ENCODE measurements at places on chromosomes 6 and 20.

DNA sequence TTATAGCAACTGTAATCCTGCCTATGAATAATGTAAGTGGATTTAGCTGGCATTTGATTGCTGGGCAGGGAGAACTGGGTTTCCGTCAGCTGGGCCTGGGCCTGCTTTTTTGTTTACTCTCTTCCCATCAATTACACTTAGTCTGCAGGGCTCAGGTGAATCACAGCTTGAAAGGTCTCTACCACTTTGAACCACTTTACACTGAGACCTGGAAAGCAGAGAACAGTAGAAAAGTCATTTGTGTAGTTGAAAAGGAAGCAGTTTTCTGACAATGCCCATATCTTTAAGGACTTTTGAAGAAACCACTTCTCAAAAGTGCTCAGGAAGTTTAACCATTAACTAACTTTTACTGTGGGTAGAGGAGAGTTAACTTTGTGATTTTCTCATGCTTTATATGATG, 315.4 kb upstream of the SASH1 start:
- no peak for DNase-seq

DNA sequence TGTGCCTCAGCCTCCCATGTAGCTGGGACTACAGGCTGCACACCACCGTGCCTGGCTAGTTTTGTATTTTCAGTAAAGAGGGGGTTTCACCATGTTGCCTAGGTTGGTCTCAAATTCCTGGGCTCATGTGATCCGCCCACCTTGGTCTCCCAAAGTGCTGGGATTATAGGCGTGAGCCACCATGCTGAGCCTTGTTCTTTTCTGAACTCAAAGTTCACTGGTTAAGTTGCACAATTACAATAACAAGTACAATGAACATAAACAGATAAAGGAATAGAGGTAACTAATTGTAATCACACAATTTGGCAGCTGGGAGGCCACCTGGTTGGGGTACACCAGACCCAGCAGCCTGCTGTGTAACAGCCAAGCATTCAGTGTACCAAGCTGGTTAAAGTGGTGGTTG, 6.7 kb downstream of the NUDT3 start:
- DNase-seq = no peak

DNA sequence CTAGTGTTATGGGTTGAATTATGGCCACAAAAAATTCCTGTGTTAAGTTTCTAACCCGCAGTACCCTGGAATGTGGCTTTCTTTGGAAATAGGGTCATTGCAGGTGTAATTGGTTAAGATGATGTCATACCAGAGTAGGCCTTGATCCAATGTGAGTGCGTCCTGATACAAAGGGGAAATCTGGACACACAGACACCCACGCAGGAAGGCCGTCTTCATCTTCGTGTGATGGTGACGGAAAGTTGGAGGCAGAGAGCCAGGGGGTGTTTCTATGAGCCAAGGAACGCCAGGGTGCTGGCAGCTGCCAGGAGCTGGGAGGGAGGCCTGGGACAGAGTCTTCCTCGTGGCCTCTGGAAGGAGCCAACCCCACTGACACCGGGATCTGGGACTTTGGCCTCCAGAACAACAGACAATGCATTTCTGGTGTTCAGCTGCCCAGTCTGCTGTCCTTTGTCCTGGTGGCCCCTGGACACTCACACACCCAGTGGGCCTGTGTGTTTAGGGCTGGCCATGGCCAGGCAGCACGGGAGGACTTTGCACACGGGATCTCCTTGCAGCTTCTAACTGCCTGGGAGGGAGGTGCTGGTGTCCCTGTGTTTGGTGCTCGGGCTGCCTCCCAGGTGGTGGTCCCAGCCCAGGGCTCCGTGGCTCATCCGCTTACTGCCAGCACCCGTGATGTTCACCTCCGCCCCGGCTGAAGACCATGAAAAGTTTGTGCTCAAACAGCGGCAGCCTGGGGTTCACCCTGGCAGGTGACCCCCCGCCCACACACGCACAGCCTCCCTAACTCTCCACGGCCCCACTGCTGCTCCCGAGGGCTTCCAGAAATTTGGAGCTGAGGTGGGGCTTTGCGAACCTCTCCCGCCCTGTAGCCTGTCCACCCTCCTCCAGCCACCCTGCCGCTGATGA, 53.4 kb upstream of the GATA5 start:
- no peak for DNase-seq

DNA sequence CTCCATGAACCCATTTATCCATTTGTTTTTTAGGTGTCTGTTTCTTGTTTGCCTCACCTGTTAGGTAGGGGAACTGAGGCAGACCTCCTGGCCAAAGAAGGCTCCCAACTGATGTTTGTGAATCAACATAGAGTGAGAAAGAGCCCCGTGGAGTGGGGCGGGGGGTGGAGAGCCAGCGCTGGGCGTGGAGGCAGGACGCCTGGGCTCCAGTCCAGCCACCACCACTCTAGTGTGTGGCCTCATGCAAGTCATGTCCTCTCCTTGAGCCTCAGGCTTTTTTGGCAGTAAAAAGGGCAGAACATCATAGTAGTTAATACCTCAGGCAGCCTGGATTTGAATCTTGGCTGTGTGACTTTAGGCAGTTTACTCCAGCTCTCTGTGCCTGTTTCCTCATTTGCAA, 42.2 kb upstream of the SCRT2 start:
- no peak for DNase-seq

DNA sequence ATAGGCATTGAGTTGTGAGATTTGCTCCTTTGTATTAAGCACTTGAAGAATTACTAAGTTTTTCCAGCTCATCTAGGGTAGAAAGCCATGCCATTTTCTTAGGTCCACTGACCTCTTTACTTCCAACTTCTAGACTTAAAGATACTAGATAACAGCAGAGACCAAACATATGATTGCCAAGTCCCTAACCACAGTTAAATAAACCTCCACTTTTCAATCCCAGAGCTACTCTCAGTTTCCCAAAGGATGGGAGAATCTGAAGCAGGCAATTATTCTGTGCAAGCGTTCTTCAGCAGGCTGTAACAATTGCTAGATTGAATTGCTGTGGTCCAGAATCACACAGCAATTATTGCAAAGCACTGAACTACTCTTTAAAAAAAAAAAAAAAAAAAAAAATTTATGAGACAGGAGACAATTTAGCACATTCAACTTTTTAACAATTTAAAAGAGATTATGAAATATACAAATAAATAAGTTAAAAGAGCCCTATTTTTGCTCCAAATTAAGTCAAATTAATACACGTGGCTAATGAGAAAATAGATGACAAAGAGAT, 104.0 kb upstream of the PRSS16 start:
- DNase-seq = no peak

DNA sequence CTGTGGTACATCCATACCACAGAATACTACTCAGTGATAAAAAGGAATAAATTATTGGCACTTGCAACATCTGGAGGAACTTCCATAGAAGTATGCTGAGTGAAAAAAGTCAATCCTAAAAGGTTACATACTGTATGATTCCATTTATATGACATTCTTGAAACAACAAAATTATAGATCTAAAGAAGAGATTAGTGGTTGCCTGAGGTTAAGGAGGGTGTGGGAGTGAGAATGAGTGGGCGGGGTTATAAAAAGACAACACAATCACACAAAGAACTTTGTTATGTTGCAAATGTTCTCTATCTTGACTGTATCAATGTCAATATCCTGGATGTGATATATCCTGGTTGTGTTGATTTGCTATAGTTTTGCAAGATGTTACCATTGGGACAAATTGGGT, 21.2 kb downstream of the SNRPB start:
- no peak for DNase-seq

GRCh38 chr6:115750292-115750691, 310.4 kb downstream of the FRK start:
- no peak for DNase-seq

DNA sequence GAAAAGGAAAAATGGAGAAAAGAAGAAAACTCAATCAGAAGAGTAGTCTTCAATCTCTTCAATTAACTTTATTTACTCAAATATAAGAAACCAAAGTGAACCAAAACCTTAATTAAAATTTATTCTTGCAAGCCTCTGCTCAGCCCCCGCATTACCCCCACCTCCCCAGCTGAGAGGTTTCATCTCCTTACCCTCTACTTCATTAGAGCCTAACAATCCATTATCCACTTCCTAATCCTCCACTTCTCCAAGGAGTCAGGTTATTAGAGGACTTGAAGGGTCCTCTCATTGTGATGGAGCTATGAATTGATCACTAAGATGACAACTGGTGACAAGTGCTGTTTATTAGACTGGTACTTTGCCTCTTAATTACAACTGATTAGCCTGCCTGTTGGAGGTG, 956.5 kb downstream of the TFAP2A start:
- DNase-seq = no peak

- DNase-seq = no peak
These were observed 48.4 kb upstream of the EZR start for GRCh38 chr6:158867381-158868121.

GRCh38 chr6:127952831-127953230, 52.0 kb upstream of the THEMIS start:
- no peak for DNase-seq

DNA sequence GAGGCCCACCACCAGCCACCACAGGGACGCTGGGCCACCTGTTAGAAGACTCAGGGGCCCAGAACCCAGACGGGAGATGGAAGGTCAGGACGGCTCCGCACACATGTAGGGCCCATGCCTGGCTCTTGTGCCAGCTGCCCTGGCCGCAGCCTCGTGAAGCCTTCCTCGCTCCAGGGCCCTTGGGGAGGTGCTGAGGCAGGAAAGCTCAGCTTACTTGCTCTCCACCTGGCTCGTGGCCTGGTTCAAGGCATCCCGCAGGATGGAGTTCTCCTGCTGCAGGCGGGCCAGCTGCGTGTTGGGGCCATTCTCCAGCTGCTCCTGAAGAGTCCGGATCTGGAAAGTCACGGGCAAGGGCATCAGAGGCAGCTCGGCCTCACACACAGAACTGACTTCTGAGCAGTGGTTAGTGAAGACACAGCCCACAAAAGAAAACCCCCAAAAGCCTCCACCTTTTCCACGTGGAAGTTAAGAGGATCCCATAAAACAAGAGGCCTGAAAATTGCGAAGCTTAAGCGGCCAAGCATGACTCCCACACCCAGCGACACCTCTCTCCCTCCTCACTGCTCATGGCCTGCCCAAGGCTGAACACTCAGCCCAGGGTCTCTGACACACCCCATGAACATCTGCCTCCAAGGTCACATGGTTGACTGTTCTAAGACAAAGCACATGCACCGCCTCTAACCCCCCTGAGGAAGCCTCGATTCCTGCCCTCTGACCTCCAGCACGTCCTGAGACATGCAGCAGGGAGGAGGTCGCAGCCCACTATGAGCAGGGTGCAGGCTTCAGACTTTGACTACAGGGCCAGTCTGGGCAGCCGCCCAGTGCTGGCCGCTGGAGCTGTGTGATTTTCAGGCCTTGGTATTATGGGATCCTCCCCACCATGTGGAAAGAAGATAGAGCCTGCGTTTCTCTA, 46.5 kb downstream of the RRBP1 start:
- no peak for DNase-seq

DNA sequence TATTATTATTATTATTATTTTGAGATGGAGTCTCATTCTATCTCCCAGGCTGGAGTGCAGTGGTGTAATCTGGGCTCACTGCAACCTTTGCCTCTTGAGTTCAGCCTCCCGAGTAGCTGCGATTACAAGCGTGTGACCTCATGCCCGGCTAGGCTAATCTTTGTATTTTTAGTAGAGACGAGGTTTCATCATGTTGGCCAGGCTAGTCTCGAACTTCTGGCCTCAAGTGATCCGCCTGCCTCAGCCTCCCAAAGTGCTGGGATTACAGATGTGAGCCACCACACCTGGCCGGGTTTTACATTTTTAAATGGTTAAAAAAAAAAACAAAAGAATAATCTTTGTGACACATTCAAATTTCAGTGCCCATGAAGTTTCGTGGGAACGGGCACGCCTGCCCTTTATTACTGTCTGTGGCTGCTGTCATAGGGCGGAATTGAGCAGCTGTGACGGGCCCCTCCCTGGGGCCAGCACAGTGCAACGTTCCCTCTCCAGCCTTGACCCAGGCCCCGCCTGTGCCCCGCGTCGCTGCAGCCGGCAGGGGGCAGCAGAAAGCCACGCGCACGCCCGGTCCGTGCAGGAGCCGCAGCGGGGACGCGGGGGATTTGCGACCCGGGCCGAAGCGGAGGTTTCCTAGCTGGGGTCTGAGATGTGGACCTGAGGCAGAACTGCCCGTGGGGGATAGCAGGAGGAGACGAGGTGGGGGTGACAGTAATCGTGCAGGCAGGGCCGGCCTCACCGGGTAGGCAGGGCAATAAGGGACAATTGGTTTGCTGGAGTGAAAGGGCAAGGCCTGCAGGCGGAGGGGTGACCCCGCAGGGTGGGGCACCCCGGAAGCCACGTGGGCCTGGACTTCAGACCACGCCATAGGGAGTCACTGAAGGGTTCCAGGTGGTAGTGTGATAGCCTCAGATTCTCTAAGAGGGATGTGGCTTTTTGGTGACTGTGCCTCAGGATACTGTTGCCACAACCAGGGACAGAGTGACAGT, 54.3 kb downstream of the SYTL3 start:
- DNase-seq = peak; percentile 91

Data from GM10248 (cell line).